ENCODE measurements at places on chromosomes 7 and 10.

- no peak for DNase-seq
Observed at GRCh38 chr10:103665162-103665889, 171.8 kb downstream of the NEURL1 start.

GRCh38 chr10:29583674-29584073 lies 51.1 kb downstream of the SVIL start:
- DNase-seq, result no peak

DNA sequence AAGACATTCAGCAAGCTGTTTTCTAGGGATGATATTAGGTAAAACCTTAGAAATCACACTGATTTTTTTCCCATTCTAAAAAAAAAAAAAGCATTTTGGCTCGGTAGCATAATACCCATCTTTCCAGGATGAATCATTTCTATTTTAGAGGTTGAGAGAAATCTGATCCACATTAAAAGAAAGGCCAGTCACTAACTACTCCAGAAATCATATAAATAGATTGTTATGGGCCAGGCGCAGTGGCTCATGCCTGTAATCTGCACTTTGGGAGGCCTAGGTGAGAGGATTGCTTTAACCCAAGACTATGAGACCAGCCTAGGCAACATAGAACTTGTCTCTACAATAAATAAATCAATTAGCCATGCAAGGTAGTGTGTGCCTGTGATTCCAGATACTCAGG lies 164.3 kb downstream of the BAMBI start:
- no peak for DNase-seq

DNA sequence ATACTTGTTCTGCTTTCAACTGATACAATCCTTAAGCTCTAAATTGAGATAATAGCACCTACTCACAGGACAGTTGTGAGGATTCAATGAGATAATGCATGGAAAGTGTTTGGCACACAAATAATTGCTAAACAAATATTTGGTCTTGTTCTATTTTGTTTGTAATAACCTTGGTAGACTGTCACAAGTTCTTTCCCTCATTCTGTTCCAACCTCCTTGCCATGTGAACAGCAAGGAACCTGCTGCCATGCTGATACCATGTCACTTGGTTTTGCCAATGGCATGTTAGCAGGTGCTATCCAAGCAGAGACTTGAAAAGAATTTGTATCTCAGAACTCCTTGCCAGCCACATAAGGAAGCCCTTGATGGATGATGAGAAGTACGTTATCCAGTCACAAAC lies 24.8 kb upstream of the TECTB start:
- no peak for DNase-seq

GRCh38 chr7:3991731-3992231 lies 690.3 kb upstream of the FOXK1 start:
- DNase-seq, result no peak

- DNase-seq, result no peak
Observed at GRCh38 chr7:144403102-144403501, 391 bp downstream of the NOBOX start.

DNA sequence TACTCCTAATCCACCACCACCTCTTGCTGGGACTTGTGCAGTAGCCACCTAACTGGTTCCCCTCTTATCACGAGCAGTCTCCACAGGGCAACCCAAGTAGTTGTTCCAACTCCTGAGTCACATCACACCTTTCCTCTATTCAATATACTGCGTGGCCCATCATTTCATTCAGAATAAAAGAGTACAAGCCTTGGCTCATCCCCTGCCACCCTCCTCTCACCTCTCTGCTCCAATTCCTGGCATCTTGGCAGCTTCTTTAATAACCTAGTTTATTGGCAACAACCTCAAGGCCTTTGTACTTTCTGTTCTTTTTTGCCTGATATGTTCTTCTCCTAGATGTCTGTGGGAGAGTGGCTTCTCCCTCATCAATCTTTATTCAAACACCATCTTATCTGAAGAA lies 199.4 kb downstream of the KIAA1217 start:
- no peak for DNase-seq

DNA sequence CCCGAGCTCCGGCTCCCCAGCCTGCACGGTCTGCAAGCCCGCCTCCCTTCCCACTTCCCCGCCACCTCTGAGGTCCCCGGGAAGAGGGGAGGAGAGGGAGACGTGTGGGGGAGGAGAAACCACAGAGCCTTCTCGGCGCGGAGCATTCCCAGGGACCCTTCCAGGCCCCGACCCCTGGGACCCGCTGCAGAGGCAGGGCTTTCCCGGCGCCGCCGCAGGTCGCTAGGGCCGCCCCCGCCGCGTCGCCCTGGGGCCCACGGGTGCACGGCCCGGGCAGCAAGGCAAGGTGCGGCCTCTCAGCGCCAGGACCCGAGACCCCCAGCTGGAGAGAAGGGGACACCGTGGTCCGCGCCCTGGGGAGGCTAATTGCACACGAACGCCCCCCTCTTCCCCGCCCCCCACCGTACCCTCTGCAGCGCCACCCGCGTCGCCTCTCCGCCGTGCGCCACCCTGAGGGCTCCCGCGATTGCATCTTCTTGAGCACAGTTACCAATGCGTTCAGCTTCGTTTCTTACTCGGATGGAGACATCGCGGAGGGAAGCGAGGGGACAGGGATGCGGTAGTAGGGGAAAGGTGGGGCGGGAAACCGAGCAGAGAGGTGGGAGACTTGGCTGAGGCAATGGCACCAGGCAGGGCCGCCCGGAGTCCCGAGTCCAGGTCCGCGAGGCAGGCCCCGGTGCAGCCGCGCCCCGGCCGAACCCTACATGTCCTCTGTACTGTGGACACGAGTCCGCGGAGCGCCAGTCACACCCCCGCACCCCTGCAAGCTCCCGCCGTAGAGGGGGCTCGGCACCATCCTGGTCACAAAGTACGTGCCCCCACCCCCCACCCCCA lies 28.9 kb downstream of the SKIDA1 start:
- DNase-seq, result no peak

DNA sequence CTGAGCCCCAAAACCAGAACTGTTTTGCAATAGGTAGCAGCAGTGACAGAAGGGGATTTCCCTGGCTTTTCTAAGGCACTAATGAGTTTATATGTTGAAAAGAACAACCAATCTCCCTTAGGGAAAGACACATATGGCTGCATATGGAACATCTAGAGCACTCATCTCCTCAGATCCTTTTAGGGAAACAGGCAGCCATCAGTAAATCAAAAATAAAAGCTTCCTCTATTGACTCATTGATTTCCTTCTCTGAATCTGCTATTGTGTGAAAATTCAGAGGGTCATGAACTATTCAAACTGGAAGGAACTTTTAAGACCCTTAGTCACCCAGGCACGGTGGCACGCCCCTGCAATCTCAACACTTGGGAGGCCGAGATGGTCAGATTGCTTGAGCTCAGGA lies 110.9 kb upstream of the NANOS1 start:
- no peak for DNase-seq

- DNase-seq, result peak; percentile 77
Observed at GRCh38 chr10:101000915-101001658, 1.5 kb downstream of the LZTS2 start.

DNA sequence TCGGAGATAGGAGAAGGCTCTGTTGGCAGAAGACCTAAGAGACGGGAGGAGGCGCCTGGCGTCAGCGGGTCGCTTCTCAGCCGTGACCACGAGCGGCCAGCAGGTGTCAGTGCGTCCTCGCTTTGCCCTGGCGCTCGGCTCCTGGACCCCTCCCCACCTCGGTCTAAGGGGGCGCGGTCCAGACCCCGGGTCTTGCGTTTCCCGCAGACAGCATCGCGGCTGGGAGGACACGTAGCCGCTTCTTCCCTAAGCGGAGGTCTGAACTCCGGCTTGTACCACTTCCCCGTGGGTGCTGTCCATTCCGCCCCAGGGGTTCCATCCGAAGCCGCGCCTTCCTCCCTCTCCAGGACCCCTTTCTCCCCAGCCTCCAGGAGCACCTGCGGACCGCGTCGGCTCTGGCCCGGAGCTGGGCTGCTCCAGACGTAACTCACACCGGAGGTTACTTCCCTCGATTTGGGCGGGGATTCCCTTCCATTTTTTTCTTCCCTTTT lies 593 bp upstream of the ADRA2A start:
- peak; percentile 13 for DNase-seq

DNA sequence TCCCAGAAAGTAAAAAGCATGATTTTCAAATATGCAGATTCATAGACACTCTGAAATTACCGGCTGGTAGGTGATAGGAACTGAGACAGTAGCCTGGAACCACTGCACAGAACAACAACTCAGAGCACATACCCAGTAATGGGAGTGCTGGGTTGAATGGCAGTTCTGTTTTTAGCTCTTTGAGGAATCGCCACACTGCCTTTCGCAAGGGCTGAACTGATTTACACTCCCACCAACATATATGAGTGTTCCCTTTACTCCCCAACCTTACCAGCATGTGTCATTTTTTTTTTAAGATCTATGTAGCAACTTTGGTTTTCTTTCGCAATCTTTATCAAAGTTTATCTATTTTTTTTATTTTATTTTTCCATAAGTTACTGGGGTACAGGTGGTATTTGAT lies 358.8 kb downstream of the CALN1 start:
- DNase-seq, result no peak

GRCh38 chr10:4267086-4267773 lies 482.2 kb upstream of the KLF6 start:
- DNase-seq, result no peak

GRCh38 chr10:88254091-88254490 lies 329.0 kb downstream of the RNLS start:
- peak; percentile 43 for DNase-seq

- DNase-seq, result peak; percentile 93
Observed at GRCh38 chr10:17025444-17026295, 103.9 kb downstream of the CUBN start.

GRCh38 chr10:71137701-71138100 lies 74.7 kb upstream of the UNC5B start:
- DNase-seq, result no peak

- no peak for DNase-seq
Observed at GRCh38 chr7:71361451-71362032, 229.6 kb downstream of the GALNT17 start.

DNA sequence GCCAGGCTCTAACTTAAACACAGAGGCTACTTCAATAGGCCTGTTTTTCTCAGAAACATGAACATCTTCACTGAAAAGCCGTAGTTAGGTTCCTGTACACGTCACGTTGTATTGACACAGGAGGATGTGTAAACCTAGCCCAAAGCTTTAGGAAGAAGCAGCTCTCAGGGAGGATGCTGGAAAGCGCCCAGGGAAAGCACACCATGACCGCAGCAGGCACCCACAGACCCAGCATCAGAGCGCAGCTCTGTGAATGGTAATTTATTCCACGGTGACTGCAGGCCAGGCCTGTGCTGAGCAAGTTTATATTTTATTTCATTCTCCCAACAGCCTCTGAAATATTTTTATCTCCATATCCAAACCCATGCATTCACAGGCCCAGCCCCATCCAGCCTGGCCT lies 51.1 kb downstream of the ASB13 start:
- no peak for DNase-seq

DNA sequence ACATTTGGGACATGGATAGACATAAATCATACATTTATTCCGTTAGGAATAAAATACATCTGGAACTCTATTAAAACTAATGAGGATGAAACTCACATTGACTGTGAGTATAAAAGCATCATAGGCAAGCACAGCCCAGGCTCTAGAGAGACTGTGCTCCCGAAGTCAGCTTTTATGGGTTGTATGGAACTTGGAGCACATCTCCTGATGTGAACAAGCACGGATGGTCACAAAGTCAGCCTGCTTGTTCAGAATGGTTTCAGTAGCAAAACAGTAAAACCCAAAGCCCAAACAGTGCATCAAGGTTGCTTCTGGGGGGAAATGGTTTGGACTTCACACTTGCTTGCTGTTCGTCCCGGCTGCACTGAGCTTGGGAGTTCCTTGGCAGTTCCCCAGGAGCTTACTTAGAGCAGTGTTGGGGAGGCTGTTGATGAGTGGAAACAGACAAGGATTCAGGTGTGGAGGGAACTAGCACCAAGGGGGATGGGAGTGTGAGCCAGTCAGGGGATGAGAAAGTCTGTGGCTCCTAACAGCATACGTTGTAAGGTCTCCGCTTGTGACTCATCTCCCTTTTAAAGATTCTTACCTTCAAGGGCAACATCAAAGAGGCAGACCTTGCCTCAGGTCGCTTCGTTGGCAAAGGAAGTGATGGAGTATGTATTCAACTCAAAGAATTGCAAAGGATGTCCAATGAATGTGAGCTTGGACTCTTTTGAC lies 19.7 kb upstream of the ITGA8 start:
- DNase-seq, result no peak

DNA sequence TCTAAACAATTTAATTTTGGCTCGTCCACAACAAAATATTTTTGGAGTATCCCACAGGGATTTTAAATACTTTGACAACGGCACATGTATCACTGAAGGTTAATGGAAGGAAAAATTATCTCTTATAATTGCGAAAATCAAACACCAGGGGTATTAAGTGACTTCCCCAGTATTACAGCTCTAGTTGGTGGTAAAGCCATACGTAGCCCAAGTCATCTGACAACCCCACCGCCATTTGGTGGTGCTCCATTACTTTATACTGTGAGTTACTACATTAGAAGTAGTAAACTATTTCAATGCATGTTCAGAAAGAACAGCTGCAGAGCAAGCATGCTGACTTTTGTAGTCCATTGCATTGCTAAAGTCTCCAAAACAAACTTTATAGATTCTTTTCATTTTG lies 179.7 kb downstream of the HGF start:
- no peak for DNase-seq

DNA sequence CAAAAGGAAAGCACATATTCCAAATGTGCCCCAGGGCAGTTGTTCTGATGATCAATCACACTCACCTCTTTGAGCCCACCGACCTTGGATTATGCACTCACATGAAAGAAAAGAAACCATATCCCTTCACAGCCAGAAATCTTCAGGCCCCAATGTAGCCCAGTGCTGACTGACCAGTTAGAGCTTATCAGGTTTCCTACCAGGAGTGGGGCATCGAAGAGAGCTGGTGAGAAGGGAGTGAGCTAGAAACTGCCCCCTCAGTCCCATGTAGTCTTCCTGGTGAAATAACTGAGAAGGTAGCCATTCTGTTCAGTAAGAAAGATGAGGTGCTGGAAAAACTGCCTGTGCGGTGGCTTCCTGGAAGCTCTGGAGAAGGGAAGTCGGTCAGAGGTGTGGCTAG lies 32.2 kb downstream of the NRCAM start:
- DNase-seq, result no peak

- no peak for DNase-seq
Observed at GRCh38 chr10:48814933-48815332, 124.7 kb downstream of the LRRC18 start.

- no peak for DNase-seq
Observed at GRCh38 chr10:17984056-17984455, 32.3 kb downstream of the SLC39A12 start.

DNA sequence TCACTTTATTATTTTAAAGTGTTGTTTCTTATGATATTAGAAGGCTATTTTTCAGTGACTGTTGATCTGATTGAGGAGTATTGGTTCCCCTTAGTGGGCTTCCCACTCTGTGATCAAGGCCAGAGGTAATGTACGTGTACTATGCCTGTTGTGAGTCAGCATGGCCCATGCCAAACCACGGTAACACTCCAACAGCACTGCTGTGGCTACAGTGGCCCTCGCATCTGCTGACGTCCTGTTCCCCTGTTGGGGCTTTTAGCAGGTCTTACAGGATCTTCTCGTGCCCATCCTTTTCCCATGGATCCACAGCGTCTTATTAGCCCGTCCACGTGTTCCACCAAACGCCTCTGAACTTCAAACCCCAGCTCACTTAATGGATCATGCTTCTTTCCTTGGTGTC lies 964.6 kb upstream of the CELF2 start:
- no peak for DNase-seq
